Stimulated activated CD8-positive, alpha-beta memory T cell treated with anti-CD3 and anti-CD28 coated beads, Interleukin-2, amount 100 ng/mL, for 48 hours (primary cell): ENCODE measurements at places on chromosomes 11 and 22.

- no peak for DNase-seq
Observed at GRCh38 chr11:12871241-12871640, 137.9 kb upstream of the RASSF10 start.

GRCh38 chr11:57792060-57792541 lies 30.5 kb downstream of the CTNND1 start:
- DNase-seq = peak; percentile 72

DNA sequence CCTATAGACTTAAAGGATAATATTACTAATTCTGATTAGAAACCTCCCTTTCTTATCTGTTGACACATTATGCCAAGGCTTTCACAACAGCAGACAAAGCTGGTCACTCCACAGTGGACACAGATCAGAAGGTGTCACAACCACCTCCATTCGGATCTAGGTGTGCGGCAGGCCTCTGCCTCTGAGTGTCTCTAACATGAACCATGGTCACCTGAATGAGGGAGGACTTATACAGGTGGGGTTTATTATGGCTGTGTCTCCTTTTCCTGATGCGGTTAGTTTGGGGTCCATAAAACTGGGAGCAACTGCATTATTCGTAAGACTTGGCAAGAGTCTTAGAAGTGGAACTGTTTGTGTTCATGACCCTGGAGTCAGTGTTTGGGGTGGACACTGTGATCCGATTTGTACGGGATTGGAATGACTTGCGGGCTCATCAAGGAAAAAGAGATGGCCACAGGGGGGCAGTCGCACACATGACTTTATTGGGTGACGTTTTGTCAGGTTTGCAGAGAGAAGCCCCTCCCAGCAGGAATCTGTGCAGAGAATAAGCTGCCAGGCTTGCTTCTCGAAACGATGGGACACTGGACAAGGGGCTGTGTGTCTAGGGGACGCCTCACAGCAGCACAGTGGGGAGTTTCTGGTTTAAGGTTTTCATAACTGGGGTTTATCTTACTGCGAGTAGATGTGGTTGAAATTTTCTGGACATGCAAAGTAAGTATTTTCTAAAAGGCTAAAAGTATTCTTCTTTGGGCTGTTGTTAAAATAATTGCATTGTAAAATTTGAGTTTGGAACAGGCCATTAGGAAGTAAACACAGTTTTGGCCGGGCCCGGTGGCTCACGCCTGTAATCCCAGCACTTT lies 90.6 kb downstream of the GAB4 start:
- DNase-seq = peak; percentile 62

DNA sequence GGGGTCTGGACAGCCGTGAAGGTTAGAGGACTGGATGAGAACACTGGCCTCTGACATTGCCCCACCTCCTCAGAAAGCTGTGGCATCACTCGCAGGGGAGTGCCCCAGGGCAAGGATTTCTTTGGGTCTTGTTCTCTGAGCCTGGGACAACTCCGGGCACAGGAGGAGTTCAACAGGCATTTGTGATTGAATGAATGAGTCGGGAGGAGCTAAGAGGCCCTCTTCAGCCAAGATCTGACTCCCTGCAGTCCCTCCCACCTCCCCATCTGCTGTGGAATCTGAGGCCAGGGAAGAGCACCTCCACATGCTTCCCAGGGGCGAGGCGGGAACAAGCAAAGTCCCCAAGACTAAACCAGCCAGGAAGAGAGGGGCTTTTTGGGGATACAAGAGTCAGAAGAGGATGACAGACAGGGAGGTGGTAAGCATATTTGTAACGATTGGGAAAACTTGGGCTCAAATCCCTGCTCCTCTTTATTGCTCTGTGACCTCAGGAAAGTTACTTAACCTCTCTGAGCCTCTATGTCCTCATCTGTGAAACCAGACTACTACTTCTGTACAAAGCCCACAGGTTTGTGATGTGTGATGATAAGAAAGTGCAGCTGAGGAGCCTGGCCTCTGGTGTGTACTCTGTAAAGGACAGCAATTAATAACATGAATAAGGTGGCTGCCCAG lies 6.4 kb downstream of the TP53I11 start:
- no peak for DNase-seq

GRCh38 chr11:73306069-73306841 lies 1.8 kb upstream of the ARHGEF17 start:
- DNase-seq = no peak
